Stimulated activated CD8-positive, alpha-beta memory T cell treated with anti-CD3 and anti-CD28 coated beads, Interleukin-2, amount 100 ng/mL, for 48 hours (primary cell): ENCODE measurements at places on chromosomes 11 and 22.

GRCh38 chr11:132126973-132127899 lies 756.8 kb downstream of the NTM start:
- DNase-seq: no peak

- DNase-seq: no peak
These were observed 178.2 kb upstream of the CCDC90B start for GRCh38 chr11:83464160-83464944.

DNA sequence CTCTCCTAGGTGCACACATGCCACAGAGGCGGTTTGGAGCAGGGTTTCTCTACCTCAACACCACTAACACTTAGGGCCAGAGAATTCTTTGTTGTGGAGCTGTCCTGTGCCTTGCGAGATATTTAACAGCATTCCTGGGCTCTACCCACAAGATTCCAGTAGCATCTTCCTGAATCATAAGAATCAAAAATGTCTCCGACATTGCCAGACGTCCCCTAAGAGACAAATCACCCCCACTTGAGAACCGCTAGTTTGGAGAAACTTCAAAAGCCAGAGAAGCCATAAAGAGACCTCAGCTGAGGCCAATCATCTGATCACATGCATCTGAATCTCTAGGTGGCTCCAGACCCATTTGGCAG lies 16.1 kb downstream of the MFNG start:
- no peak for DNase-seq

DNA sequence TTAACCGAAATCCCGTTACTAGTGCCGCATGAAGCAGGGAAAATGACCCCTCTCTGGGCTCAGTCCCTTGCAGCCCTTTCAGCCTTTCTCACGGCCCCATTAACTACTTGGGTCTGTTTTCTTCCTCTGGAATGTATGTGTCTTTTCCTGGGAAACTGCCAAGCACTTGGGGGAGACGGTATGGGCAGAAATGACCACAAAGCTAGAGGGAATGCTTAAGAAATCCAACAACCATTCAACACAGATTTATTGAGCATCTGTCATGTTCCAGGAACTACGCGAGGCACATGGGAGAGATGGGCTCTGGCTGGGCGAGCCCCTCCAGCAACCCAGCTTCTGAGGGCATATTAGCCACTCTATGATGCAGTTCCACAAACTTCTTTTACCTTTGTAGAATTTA lies 462.6 kb downstream of the BUD13 start:
- no peak for DNase-seq

DNA sequence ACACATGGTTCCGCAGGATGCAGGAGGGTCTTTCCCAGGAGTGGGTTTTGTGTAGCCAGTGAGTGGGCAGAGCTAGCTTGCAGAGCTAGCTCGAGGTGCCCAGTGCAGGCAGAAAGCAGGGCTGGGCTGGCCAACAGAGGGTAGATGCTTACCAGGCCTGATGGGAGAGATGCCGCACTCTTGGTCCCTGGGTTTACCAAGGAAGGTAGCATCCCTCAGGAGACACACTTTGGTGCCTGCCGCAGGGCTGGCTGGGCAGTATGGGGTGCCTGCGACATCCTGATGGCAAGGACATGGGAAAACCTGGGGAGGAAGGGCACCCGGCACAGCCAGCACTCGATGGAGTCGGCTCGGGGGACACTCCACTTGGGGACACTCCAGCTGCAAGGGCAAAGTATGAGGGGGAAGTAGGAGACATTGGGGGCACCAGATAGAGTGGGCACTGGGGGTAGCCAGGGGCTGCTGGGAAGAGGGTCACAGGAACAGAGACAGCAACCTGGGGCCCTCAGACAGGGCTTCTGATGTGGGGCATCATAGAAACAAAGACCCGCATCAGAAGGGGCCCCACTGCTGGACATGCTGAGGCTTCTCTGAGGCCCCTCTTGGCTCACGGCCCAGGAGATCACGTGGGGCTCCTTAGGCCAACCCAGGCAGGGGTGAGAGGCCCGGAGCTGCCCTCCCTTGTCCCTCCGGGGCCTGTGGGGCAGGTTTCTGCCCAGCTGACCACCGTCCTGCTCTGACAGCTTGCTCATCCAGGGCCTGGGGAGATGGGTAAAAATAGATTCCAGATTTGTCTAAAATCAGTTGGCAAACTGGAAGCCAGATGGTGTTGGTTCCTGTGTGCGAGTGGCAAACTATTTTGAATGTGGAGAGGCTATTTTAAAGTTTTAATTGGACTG lies 89.8 kb downstream of the MORC2 start:
- DNase-seq: no peak

DNA sequence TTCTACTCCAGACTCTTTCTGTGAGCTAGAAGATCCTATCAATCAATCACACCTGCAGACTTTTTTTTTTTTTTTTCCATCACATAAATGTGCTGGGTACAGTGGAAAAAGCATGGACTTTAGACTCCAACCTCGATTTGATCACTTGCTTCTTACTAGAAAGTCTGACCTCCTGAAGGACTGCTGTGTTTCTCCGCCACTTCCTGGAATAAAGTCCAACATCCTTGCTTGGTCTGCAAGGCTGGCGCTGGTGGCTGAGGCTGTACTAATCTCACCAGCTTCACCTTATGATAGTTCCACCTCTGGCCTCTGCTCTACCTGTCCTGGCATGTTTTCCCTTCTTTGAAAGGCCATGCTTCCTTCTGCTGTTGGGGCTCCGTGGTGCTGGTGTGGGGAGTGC lies 60.9 kb upstream of the SESN3 start:
- DNase-seq: no peak

DNA sequence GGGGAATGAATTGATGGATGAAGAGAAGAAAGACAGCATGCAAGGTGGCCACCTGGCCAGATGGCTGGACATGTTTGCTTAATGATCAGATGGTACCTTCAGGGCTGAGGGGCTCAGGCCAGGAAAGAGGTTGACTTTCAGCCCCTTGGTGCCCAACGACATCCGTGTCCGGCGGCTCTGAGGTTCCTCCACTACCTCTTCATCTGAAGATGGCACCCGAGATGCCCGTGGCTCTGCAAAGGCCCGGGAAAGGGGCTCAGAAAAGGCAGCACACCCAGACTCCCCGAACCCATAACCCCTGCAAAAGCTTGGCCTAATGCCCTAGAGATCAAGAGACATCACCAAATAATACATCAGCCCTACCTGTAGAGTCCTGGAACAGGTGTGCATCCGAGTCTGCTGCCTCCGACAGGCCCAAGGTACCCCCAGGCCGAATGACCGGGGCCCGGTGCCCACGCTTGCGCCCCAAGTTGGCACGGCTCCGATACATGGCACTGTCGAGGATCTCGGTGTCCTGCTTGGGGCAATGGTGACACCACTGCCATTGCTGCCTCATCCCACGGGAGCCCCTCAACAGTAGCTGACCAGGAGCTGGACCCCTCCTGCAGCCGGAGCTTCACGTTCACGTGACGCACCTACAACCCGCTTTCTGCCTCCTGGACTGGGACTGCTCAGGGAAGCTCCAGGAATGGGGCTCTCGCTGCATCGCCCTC lies 22.9 kb downstream of the TNKS1BP1 start:
- no peak for DNase-seq

DNA sequence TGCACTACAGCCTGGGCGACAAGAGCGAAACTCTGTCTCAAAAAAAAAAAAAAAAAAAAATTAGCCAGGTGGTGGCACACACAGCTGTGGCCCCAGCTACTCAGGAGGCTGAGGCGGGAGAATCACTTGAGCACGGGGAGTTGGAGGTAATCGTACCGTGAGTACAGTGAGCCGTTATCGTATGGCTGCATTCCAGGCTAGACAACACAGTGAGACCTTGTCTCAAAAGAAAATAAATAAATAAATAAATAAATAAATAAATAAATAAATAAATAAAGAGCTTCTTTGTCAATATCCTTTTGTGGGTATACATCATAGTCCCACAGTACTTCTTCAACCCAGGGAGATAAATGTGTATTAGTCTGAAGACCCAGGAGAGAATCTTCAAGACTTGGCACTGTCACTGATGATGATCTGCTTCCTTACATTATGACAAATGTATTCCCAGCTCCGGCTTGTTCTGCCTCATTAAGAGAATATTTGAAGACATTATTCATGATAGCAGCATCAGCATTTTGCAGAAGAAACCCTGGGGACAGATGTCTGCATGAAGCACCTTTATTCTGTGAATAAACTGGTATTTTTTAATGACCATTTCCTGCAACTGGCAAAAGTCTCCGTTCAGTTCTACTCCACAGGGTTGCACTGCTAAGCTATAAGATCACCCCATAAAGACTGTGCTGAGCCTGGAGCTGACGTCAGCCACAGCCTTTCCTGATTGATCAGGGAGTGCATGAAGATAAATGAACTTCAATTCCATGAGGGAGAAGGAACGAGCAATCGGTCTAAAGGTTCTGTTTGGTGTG lies 1.6 kb upstream of the ACY3 start:
- no peak for DNase-seq

DNA sequence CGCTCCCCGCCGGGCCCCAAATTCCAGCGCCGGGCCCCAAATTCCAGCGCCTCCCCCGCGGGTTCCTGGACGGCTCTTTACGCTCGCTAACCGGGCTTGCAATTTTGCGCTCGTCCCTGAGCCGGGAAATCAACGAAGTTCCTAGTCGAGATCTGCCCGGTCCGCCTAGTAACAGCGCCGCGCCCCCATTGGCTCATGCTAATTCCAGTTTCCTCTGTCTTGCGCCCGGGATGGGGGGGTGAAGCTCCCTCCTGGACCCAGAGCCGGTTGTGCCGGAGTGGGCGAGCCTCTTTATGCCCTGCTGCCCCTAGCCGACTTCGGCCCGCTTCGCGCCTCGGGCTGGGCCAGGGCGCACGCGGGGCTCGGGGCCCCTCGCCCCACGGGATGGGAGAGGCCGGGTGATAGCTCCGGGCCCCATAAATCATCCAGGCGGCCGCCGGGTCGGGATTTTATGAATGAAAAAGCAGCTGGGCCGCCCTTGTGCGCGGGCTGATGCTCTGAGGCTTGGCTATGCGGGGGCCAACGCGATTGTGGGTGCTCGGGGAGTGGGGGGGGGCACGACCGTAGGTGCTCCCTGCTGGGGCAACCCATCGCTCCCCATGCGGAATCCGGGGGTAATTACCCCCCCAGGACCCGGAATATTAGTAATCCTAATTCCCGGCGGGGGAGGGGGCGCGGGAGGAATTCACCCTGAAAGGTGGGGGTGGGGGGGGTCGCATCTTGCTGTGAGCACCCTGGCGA lies 1.8 kb upstream of the CCND1 start:
- no peak for DNase-seq

GRCh38 chr11:12698048-12698447 lies 23.8 kb downstream of the TEAD1 start:
- no peak for DNase-seq

DNA sequence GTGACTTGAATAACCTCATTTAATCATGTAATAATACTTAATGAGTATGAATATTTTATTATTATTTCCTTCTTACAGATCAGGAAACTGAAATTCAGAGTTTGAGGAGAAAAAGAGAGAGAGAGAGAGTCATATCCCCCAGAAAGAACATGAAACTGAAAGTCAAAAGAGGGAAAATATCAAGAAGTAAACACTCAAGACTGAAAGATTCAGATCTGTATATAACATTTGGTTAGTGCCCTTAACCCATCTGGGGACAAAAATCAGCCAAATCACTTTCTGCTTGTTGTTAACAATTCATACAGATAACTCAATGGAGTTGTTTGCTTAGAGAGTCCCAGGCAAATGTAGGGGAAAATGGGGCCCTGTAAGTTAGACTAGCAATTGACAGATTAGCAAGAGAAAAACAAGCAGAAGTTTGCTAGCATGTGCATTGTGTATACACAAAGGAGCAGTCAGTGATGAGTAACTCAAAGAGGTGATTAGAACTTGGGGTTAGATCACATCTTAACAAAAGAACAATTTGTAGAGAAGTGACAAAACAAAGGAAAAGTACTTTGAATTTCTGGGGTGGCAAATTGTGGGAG lies 25.9 kb upstream of the MMP13 start:
- DNase-seq: no peak

DNA sequence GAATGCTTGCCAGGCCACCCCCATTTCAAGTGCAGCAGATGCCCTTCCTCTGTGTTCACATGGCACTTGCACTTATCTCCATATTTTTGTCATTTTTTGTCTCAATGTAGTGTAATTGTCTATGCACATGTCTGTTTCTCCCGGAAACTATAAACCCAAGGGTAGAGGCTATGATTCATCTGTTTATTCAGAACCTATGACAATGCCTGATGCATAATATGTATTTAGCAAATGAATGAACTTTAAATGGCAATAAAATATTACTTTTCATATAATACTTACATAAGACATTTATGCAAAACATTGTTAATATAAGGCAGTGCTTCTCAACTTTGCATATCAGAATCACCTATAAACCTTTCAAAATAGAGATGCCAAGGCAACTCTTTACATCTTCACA lies 6.7 kb downstream of the PAK1 start:
- DNase-seq: no peak

- no peak for DNase-seq
These were observed 6.2 kb downstream of the ADAMTS15 start for GRCh38 chr11:130454491-130455252.

- no peak for DNase-seq
These were observed 103.4 kb upstream of the NECTIN1 start for GRCh38 chr11:119832202-119832935.

GRCh38 chr11:67584881-67585873 lies 1.6 kb downstream of the GSTP1 start:
- DNase-seq: no peak

- DNase-seq: no peak
These were observed 16.1 kb upstream of the BRSK2 start for GRCh38 chr11:1373536-1374214.

DNA sequence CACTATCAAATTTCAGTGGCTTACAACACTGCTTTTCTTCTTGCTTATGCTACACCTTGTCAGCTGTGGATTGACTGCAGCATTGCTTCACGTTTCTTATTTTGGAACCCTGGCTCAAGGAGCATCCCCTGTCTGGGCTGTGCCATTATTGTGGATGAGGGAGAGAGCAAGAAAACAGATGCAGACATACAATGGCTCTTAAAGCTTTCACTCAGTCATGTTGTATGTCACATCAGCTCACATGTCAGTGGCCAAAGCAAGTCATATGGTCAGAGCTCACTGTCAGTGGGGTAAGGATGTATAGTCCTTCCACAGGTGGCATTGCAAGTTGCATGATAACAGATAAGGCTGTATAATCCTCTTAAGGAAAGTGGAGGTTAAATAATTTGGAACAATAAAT lies 10.0 kb downstream of the ARHGEF12 start:
- DNase-seq: no peak

DNA sequence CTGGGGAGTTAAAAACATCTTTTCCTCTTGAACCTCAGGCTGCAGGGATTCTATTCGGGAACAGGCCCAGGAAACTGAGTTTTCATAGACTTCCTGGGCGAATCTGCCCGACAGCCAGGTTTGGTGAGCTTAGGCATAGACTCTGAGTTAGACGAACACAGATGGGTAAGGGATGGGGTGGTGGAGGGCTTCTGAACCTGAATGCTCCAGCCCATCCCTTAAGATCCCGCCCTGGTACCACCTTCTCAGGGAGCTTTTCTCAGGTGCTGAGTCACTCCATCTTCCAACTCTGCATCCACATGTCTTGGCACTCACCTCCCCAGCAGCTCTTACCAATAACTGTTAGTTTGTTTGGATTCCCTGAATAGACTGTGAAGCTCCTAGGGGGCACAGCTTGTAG lies 37.4 kb downstream of the MICAL2 start:
- no peak for DNase-seq
